ENCODE measurements at places on chromosomes 5 and 9.

DNA sequence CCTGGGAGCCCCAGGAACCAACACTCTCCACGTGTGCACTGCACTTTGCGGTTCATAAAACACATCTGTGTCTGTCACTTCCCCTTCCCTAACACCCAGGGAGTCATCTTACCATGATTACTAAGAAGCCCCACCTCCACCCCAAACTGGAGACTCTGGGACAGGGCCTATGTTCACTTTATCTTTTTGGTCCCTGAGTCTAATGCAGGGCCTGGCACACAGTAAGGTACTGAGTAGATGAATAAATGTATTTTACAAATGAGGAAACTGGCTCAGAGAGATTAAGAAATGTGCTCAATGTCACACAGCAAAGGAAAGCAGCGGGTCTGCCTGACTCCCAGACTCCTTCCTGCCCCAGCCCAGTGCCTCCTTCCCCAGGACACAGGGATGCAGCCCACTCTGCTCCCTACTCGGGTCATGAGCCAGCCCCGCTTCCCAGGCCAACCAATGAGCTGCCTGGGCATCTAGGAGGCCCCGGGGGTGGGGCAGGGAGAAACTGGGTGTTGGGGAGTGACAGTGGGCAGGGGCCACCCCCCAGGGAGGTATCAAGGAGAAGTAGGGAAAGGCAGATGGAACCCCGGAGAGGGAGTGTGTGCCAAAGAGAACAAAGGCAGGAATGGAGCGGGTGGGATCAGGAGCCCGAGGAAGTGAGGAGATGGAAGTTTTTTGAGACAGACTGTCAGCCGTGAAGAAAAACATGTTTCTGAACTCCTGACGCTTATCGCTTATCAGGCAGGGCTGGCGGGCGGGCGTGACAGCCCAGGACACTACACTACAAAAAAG lies 30.5 kb downstream of the SHB start:
- DNase-seq, result no peak

DNA sequence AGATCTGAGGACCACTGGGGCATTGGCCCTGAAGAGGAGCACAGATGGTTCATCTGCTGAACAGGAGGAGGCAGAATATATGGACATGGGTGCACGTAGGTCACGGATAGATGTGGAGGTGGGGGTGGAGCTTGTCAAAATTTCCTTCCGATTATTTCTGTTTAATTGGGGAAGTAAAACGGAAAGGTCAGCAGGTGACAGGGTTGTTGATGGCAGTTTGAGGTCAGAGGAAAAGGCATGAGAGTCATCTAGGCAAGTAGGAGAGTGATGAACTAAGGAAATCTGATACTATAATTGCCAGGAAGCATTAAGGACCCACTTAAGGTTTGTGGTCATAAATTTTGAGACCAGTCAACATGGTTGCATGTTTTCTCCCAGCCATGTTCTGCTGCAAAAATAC lies 8.4 kb upstream of the FAM81B start:
- no peak for DNase-seq

GRCh38 chr9:132670457-132671391 lies at the start of gene GTF3C4:
Gene GTF3C4 (plus strand): TSS chr9:132670464. CDS start chr9:132670599, 135 bp downstream.
- DNase-seq, result peak; percentile 40

DNA sequence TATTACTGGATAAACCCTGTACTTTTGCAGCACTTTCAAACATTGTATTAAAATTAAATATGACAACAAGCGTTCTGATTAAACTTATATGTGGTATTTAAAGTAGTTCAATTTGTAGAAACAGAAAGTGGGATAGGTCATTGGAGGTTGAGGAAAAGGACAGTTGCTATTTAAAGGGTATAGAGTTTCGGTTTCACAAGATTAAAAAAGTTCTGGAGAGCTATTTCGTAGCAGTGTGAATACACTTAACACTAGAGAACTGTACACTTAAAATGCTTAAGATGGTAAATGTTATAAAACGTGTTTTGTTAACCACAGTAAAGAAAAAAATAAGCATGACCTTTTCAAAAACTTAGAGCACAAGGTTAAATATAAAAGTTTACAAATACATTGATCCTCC lies 382.1 kb downstream of the BRINP1 start:
- no peak for DNase-seq

- DNase-seq, result no peak
These were observed 298.6 kb downstream of the AGTPBP1 start for GRCh38 chr9:85443190-85443598.

DNA sequence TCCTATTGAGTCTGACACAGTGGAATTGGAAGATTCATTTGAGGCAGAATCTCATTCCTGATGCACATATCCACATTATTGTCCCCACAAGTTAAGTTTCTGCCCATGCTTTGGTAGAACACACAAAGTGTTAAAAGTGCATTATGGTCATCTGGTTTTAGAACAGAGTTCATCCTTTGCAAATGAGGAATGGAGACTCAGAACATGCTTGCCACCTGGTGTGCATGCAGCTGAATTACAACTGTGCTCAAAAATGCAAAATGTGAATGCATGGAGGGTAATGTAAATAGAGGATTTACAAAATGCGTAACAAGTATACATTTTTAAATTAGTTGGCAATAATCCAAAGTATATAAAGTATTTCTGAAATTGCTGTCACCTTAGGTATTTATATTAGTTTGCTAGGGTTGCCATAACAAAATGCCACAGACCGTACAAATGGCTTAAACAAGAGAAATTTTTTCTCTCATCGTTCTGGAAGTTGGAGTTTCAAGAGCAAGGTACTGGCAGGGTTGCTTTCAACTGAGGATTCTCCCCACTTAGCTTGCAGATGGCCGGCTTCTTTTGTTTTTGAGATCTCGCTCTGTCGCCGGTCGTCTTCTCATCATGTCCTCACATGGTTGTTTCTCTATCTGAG lies 671.1 kb downstream of the TAF11L14 start:
- peak; percentile 61 for DNase-seq

DNA sequence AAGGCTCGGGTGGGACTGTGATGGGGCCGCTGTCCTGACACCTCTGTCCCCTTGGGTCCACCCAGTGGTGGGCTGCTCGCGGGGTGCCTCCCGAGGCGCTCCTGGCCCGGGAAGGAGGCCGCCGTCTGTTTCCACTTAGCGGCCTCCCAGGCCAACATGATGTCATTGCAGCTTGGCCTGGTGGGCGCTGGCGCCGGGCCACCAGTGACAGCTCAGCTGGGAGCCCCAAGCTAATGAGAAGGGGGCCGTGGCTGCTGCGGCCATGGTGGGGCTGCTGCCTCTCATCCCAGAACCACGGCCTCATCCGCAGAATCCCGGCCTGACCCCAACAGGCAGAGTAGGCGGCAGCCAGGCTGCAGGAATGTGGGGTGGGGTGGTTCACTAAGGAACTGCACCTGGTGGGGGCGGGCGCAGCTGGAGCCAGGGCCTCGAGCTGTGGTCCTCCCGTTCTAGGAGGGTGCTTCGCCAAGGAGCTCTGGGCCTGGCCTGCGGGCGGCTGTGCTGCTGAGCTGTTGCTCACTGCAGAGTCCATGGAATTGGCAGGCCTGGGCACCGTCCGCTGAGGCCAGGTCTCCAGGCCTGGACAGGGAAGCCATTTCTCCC lies 123.5 kb upstream of the COL5A1 start:
- DNase-seq, result peak; percentile 76

GRCh38 chr9:84170521-84171141 lies 169.9 kb downstream of the SLC28A3 start:
- peak; percentile 94 for DNase-seq

All from muscle of leg (tissue), 16 donors.